Germinal center (tissue), 1 donor: ENCODE measurements at places on chromosomes 1 and 21.

DNA sequence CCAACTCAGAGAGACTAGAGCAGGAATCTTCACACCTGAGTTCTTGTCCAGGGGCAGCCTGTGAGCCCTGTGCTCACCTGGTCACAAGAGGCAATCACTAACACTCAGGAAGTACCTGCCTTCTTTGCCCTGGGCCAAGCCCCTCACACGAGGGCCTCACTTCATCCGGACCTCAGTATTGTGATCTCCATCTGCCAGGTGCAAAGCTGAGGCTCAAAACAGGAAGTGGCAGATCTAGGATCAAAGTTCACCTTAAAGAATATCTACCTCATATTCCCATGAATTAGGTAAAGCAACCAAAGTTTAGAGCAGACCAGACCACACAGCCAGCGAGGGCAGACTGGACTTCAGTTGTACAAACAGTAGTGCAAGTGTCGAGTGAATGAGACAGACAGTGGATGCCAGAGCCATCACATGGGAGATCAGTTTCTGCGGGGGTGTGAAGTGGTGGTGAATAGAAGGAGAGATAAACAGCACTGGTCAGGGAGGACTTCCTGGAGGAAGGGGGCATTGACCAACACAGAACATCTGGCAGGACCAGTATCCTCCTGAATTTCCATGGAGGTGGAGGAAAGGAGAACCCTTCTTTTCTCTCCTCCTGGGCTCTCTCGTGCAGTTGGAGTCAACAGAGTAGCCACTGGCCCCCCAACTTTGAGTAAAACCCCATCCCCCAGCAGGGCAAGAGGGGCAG, 116.6 kb upstream of the ZBTB40 start:
- no peak for DNase-seq

GRCh38 chr1:47986761-47987200, 10.4 kb downstream of the TRABD2B start:
- no peak for DNase-seq

- no peak for DNase-seq
Measured at GRCh38 chr1:3323021-3323795, 131.3 kb upstream of the ARHGEF16 start.

GRCh38 chr1:119840745-119841144, 29.5 kb upstream of the REG4 start:
- no peak for DNase-seq

- no peak for DNase-seq
Measured at GRCh38 chr1:9753121-9753531, 70.6 kb downstream of the CLSTN1 start.

DNA sequence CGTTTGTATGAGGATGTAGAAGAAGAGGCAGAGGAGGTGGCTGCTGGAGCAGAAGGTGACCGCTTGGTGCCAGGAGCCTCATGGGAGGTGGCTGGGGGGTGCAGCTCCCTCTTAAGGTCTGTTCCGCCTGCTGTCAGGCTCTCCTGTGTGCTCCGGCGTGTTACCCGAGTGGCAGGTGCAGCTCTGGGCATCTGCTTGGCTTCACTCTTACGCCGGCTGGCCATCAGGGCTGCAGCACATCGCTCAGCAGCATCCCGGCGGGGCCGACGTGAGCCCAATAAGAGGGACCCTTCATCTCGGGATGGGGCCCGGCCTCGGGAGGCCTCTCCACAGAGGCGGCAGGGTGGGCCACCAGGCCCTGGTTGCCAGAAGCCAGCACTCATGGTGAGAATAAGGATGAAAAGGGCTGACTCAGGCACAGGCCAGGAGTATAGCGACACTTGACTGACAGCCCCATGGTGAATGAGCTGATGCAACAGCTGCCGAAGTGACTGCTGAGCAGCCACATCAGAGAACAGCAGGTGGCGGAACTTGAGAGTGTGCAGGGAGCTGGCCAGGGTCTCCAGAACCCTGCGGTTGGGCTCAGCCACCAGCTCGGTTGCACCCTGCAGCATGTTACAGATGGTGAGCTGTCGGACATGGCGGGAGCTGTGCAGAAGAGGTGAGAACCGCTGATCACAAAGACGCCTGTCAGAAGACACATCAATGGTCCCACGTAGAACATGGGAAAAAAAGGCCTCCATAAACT, 17.5 kb downstream of the LRRC41 start:
- DNase-seq, result no peak

- DNase-seq, result no peak
Measured at GRCh38 chr1:246427611-246428010, 79.5 kb downstream of the SMYD3 start.

- DNase-seq, result no peak
Measured at GRCh38 chr1:6724517-6725141, 23.0 kb upstream of the DNAJC11 start.

DNA sequence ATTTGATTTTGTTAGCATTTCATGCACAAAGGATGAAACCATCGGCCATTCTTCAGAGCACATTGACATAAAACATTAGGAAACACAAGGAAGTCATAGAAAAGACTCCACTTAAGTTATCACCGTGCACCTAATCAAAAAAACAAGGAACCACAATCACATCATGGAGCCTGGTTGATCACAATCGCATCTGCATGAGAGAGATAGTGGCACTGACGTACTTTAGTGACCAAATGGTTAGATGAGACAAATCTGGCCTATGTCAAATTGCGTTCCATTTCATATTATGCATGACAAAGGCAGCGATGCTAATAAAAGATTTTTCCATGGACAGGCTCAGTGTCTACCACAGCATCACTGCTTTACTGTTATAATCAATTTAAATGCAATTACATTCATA, 571.8 kb upstream of the ADGRL2 start:
- no peak for DNase-seq
